Spinal cord (tissue), 10 donors: ENCODE measurements at places on chromosomes 13 and 19. TPM values are rescaled to one million over a fixed set of nuclear protein-coding genes. Genes with fewer than 3 reads are reported as not detected.

NPHS1 gene
- 1.9 TPM for polyA plus RNA-seq

CCDC97 gene
- polyA plus RNA-seq: 37.6 TPM

PRODH2 gene
- polyA plus RNA-seq: 0.32 TPM

KIR3DL1 gene
- not detected for polyA plus RNA-seq
